ENCODE measurements at places on chromosomes 12 and 14.

DNA sequence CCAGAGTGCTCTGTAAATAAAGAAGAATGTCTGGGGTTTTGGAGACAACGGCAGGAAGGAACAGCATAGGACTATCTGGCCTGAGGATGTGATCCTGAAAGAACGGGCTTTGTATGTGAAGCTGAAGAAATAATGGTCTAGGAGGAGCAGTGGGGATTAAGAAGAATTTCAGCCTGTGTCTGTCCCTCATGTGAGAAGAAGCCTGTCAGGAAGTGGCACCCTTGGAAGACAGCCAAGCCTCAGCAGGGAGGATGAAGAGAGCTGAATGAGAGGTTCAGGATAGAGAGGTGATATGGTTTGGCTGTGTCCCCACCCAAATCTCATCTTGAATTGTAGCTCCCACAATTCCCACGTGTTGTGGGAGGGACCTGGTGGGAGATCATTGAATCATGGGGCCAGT is 56.9 kb upstream of the TCL1A start:
- DNase-seq, result no peak

DNA sequence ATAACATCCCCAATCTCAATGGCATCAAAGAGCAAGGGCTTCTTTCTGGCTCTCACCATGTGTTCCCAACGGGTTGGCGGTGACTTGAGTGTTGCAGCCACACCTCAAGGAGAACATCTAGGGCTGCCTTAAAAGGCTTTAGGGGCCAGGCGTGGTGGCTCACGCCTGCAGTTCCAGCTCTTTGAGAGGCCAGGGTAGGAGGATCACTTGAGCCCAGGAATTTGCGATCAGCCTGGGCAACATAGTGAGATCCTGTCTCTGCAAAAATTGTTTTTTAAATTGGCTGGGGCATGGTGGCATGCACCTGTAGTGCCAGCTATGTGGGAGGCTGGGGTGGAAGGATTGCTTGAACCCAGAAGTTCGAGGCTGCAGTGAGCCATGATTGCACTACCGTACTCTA is 14.9 kb downstream of the RFLNA start:
- no peak for DNase-seq

GRCh38 chr12:29537298-29537697 is 39.8 kb upstream of the OVCH1 start:
- no peak for DNase-seq

DNA sequence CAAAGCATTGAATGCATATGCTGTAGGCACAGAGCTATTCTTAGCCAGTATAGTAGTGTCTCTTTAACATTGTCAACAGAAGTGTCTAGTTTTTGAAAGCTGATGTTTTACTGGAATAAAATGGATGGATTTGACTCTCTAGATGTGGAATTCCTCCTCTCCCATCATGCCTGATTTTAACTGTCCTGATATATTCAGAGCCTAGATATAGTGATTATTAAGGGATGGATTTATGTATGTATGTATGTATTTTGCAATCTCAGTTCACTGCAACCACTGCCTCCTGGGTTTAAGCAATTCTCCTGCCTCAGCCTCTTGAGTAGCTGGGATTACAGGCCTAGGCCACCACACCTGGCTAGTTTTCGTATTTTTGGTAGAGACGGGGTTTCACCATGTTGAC is 144.8 kb upstream of the NAV3 start:
- DNase-seq, result no peak

GRCh38 chr14:89902881-89903280 is 51.6 kb downstream of the EFCAB11 start:
- DNase-seq, result no peak

- no peak for DNase-seq
Measured at GRCh38 chr14:69675877-69676416, 64.6 kb downstream of the SUSD6 start.

Measured in stimulated activated CD8-positive, alpha-beta memory T cell treated with anti-CD3 and anti-CD28 coated beads, Interleukin-7, amount 100 ng/mL, for 1 hour (primary cell).